ENCODE measurements at places on chromosomes 11 and 22.

- no peak for DNase-seq
Observed at GRCh38 chr11:8203414-8203715, 34.5 kb upstream of the RIC3 start.

DNA sequence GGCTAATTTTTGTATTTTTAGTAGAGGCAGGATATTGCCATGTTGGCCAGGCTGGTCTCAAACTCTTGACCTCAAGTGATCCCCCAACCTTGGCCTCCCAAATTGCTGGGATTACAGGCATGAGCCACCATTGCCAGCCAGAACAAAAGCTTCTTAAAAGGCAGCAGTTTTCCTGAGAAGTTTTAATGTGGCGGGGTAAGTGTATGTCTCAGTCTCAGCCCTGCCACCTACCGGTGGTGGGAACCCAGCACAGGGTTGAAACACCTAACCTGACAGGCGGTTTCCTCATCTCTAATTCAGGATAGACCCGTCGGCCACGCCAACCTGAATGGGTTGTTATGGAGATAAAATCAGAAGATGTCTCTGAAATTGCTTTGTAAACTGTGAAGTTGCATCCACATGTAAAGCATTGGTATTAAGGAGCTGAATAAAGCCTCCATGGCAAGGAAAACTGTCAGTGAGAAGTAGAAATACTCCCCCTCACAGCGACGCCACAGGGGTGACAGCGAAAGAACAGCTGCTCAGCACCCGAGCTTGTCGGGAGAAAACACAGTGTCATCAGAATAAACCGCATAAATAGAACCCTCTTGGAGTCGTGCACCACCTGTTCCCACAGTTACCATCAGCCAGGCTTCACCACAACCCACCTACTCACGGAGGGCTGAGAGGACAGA lies 165.9 kb upstream of the NCAM1 start:
- no peak for DNase-seq

DNA sequence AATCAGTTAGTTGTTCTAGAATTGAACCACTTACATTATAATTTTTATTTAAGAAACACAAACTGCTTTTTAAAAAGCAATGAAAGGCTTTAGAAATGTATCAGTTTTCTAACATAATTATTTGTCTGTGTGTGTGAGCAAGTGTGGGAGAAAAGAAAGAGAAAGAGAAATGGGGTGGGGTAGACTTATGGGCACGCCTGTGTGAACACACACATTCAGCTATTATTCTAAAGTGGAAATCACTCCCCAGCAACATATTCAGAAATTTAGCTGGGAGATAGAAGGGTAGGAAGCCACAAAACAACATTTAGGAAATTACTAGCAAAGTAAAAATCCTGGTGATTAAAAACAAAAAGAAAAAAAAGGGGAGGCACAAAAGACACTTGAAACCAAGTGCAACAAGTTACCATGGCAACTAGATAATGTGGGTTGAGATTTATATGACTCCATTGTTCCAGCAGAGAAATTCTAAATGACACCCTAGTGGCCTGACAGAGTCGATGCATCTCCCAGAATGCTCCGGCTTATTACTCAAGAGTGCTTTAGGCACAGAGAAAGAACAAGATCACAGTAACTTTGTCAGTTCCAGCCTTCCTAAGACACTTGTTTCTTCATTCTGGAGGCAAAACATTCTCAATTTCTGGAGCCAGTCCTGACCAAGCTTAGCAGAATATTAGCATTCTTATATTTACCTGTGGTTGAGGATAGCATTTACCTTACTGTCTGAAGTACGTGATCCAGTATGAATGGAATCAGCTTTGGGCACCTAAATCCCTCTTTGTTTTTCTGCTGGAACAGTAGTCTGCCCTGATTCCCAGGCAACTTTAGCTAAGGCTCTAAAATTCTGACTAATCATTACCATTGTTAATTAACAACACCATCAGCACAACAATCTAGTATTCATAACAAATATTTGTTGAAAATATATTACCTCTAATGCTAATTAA lies 444.4 kb downstream of the DLG2 start:
- DNase-seq = no peak

- no peak for DNase-seq
Observed at GRCh38 chr22:38267086-38267485, 5.7 kb downstream of the TMEM184B start.
